ENCODE measurements at places on chromosomes 1 and 21. TPM values are rescaled to one million over a fixed set of nuclear protein-coding genes. Genes with fewer than 3 reads are reported as not detected.

The AZIN2 gene
- total RNA-seq = 15.0 TPM

The ERO1B gene
- total RNA-seq = 8.5 TPM

The SLC30A2 gene
- total RNA-seq = 4.7 TPM

The GPR37L1 gene
- 0.06 TPM for total RNA-seq

The LENEP gene
- total RNA-seq = not detected

The ATP6V1G3 gene
- total RNA-seq = 1.9 TPM
